ENCODE measurements at places on chromosomes 7 and 10. TPM values are rescaled to one million over a fixed set of nuclear protein-coding genes. Genes with fewer than 3 reads are reported as not detected.
A peak's percentile ranks its signal among the peaks of the same experiment; 100 is the strongest.

- no peak for DNase-seq
Measured at GRCh38 chr10:4847561-4848355, 21.8 kb downstream of the AKR1E2 start.

DNA sequence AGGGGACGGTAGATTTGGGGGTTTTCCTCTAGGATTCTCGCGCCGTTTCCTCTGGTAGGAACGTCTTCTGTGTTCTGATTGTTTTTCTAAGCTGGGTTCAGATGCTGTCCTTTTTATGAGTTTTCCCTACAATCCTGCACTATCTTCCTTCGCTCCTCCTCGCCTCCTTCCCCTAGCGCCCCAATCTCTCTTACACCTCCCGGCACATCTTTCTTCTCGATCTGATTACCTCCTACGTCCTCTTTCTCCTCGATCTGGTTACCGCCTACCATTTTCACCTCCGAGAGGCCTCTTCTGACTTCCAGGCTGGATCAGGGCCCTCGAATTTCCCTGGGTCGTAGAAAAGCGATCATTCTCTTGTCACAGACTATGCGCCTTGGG is 413 bp downstream of the BUD31 start:
- DNase-seq: no peak

- no peak for DNase-seq
Measured at GRCh38 chr10:113999531-113999930, 44.1 kb upstream of the ADRB1 start.

- no peak for DNase-seq
Measured at GRCh38 chr10:126372396-126372795, 15.9 kb downstream of the ADAM12 start.

DNA sequence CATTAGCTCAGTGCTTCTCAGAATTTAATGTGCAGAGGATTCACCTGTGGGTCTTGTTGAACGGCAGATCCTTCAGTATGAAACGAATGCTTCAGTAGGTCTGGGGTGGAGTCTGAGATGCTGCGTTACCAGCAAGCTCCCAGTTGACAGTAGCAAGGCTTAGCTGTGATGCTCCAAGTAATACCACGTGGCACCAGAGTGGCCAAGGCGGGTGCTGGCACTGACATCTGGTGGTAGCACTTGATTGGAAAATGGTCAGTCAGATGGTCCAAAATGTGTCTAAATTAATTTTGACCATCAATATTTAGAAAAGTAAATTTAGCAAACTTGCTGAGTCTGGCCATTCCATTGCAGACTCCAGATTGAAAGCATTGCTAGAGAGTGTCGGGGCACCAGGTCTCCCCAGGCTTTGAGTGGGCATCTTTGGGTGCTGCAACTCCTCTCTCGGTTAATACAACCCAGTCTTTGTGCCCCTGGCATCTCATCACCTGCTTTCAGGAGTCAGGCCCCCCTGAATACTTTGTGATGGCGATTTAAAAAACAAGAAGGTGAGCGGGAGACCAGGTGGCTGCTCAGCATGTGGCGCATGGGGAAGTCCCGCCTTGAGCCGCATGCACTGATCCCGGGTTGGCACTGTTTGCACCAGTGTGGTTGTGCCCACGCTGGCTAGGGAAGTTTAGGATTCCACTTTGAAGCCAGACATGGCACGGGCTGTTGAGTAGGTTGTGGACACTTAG is 130.1 kb downstream of the NT5C2 start:
- DNase-seq: no peak

DNA sequence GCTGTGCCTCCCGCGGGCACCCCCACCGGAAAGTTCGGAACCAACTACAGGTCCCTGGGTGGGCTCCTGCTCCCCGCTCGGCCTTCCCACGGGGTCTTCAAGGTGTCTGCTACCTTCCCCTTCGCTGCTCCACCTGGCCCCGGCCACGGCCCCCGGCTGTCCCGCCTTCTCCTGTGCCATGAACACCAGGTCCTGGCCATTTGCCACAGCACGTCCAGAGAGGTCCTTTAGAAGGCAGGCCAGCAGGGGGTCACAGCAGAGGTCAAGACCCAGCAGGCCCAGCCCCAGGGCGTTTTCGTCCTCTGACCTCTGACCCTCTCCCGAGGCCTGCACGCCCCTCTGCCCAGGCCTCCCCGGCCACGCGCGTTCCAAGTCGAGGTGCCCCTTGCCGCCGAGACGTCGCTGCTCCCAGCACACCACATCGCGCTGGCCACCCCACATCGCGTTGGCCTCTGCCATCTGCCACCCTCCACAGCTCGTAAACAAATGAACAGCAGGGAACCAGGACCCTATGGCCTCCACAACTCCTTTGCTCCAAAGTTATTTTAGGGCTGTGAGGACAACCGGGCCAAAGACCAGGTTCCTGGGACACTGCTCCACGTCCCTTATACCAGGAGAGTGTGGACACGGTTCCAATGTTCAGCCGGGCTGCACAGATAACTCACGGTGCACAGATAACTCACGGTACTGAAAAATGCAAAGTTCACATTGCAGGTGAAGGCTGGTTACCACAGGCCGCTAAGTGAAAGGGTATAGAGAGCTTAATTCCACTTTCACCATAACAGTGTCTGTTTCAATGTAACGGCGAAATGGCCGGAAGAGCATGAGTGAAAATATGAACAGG is 74.3 kb downstream of the CFAP46 start:
- peak; percentile 29 for DNase-seq

- DNase-seq: no peak
Measured at GRCh38 chr7:84412161-84412969, 217.8 kb upstream of the SEMA3A start.

DNA sequence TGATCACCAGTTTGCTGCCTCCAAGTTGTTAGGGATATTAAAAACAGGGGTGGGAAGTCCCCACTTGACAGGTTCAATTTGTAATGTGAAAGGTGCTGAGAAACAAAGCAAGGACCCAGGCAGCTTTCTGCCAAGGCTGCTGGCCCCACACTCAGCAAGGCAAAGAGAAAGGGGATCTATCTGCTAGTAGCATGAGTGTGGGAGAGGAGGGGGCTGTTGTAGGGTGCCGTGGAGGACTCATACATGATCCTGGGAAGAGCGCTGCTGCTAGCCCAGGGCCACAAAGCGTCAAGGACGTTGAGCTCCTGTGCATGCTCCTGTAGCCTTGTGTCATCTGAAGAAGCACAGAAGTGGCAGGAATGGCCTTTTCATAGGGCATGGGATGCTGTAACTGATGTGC is 96.5 kb upstream of the INSYN2A start:
- no peak for DNase-seq

- no peak for DNase-seq
Measured at GRCh38 chr10:71281646-71282322, 37.3 kb upstream of the SLC29A3 start.

DNA sequence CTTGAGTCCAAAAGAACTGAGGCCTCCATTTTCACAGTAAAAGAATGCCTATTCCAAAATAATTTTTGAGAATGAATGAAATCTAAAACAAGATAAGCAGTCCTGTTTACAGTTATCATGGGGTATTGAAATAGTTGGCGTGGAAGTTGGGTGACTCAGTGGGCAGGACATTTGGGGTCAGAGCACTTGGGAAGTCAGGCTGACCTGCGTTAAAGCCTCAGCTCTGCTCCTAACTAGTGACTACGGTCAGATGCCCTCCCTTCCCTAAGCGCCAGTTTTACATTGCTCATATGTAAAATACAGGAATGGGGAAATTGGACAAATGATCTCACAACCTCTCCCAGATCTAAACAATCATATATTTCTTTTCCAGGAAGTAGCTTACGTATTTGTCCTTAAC is 2.3 kb upstream of the PAPSS2 start:
- no peak for DNase-seq

GRCh38 chr7:22400936-22401553 is 44.1 kb upstream of the RAPGEF5 start:
- no peak for DNase-seq

DNA sequence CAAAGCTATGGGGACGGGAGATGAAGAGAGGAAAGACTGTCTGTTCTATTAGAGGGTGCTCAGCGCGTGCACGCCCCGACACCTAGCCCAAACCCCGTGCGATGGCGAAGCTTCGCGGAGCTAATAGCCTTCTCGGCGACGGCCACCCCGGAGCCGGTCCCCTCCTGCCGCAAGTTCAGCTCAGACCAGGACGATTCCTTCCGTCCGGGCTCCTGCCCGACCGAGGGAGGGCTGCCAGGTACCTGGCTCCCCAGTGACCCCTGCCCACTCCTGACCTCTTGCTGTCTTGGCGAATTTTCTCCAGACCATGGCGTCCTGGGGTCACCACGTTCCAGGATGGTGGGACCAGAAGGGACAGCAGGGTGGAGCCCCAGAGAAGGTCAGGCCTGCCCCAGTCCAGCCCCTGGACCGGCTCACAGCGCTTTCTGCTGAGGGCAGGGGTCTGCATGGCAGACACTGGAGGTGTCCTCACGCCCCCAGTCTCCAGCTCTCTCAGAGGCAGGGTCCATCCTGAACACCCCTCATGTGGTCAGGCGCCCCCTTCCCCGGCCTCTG is 36.7 kb downstream of the UNCX start:
- DNase-seq: no peak

DNA sequence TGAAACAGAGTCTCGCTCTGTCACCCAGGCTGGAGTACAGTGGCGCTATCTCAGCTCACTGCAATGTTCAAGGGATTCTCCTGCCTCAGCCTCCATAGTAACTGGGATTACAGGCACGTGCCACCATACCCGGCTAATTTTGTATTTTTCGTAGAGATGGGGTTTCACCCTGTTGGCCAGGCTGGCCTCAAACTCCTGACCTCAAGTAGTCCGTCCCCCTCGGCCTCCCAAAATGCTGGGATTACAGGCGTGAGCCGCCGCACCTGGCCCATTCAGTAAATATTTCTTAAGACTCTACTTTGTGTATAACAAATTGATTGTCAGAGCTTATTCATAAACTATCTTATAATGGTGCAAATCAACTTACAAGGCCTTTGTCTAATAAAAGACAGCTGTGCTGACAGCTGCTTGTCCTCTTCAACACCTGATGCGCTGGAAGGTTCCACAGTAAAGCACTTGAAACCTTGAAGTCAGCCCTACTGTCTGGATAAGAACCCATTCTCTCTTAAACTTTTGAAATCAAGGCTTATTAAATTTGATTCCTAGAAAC is 14.7 kb downstream of the ECHDC3 start:
- DNase-seq: no peak

GRCh38 chr7:131586259-131586658 is 29.8 kb upstream of the PODXL start:
- no peak for DNase-seq

GRCh38 chr7:134427896-134428295 is 31.0 kb downstream of the AKR1B1 start:
- DNase-seq: no peak

DNA sequence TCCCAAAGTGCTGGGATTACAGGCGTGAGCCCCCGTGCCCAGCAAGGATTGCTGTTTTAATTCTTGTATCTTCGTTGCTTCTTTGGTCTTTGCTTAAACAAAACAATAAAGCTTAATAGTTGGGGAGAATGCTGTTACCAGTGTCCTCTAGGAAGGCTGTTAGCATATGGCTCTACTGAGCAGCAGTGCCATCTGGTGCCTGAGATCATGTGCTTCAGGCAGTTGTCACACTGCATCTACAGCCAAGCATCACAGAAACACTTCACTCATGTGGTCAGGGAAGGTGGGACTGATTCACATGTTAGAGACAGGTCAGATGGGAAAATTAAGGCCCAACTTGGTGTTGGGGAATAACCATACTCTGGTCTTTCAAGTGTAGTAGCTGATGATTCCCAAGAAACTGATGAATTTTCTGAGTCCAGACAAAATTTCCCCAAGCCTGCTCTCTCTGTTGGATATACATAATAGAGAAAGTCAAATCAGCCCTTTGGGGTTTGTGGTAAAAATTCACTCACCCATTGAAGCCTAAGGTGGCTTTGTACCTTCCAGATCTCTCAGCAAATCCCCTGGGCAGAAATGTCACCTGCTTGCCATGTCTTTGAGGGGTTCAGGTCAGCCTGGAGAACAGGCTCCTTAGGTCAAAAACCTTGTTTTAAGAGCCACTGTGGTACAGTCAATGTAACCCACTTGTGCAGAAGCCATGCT is 28.4 kb downstream of the UBE2D4 start:
- DNase-seq: no peak

DNA sequence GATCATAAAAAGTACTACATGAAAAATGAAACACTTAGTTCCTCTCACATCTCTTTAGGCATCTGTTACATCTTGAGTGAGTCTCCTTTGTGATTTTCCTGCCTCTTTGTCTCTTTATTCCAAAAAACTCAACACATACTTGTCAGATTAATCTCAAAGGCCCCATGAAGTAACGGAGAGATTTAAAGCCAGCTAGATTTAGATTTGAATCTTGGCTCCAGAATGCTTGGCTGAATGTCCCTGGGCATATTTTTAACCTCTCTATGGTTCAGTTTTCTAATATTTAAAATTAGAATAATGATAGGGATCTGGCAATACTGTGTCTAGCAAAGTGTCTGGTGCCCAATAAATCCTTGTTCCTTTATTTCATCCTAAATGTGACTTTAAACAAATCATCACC is 140.0 kb downstream of the DGKB start:
- DNase-seq: no peak

GRCh38 chr10:58414270-58415041 is 29.2 kb downstream of the TFAM start:
- no peak for DNase-seq

DNA sequence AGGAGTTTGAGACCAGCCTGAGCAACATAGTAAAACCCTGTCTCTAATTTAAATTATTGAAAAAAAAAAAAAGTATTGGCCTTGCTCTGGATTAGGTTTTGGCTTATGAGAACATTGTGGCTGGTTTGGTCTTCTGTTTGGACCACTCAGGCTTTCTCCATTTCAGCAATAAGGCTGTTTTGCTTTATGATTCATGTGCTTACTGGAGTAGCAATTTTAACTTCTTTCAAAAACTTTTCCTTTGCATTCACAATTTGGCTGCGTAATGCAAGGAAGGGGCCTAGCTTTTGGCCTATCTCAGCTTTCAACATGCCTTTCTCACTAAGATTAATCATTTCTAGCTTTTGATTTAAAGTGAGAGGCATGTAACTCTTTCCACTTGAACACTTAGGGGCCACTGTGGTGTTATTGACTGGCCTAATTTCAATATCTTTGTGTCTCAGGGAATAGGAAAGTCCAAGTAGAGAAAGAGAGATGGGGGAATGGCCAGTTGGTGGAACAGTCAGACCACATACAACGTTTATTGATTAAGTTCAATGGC is 38.0 kb upstream of the SRPK2 start:
- no peak for DNase-seq

DNA sequence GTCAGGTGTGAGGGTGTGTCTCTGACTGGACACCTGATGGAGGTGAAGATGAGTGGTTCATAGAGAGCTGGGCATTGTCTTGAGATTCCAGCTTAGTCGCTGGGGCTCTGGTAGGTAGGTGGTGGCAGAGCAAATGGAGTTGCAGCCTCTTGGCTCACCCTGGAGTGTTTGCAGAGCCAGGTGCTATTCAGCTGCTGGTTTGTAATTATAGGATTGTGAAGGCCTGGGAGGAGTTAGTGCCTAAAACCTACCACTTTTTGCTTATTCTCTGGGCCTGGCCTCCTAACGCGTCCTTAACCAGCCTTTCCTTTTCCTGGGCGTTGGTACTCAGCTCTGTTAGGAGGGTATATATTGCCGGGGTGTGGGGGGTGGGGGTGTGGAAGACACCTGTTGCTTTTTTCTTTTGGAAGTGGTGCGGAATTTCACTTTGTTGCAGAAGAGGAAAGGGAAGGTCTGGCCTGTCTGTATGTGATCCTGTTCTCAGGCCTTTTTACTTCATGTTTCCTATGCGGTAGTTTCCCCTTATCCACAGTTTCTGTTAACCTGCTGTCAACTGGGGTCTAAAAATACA is 3.2 kb downstream of the PPRC1 start:
- DNase-seq: no peak

GRCh38 chr10:89242345-89242684 is 9.3 kb downstream of the LIPA start:
- no peak for DNase-seq

The CPA5 gene
- total RNA-seq: not detected

The RADIL gene
- 4.0 TPM for total RNA-seq

The TEX47 gene
- not detected for total RNA-seq

The ZNF438 gene
- total RNA-seq: 13.0 TPM

The PRPS1L1 gene
- total RNA-seq: not detected

The NYAP1 gene
- 0.16 TPM for total RNA-seq

Measured in Right ventricle myocardium superior (tissue), 1 donor.